Caco-2 (cell line): ENCODE measurements at places on chromosomes 13 and 19. TPM values are rescaled to one million over a fixed set of nuclear protein-coding genes. Genes with fewer than 3 reads are reported as not detected.
A peak's percentile ranks its signal among the peaks of the same experiment; 100 is the strongest.

The PCDH20 gene
- total RNA-seq, result not detected in 2 replicates

The CEACAM3 gene
- total RNA-seq, result not detected in 2 replicates

The GFY gene
- 0.25 TPM in 1 of 2 replicates, not detected in the other for total RNA-seq

The GIPR gene
- 2.6 and 4.6 TPM in 2 replicates for total RNA-seq

The SULT2B1 gene
- total RNA-seq, result 1.00 and 1.4 TPM in 2 replicates

The HSPB6 gene
- total RNA-seq, result 0.48 and 0.81 TPM in 2 replicates

The GNG7 gene
- 0.28 and 0.43 TPM in 2 replicates for total RNA-seq

GRCh38 chr13:24161010-24161775 is 673 bp downstream of the SPATA13 start:
- peak; percentile 50 for DNase-seq

- DNase-seq, result no peak
These were observed 990 bp downstream of the MYO9B start for GRCh38 chr19:17076543-17076991.

GRCh38 chr13:71603255-71603654 is 263.7 kb downstream of the DACH1 start:
- no peak for DNase-seq

DNA sequence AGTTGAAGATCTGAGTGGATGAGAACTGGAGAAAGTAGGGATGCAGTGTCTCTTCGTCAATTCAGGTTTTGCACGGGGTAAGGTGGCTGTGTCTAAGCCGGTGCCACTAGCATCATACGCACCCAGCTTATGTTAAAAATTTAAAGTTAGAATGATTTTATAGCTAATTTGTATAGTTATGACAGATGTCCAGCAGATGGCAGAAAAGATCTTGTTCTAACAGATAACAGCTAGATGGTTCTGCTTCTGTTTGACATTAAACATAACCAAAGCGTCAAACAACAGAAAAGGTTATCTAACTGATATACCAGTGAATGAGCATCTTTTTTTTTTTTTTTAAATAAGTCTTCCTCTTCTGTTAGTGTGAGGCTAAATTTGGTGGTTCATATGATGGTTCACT is 18.8 kb upstream of the EDDM13 start:
- DNase-seq, result peak; percentile 48

GRCh38 chr13:70080012-70080411 is 27.6 kb upstream of the ATXN8OS start:
- no peak for DNase-seq

- no peak for DNase-seq
These were observed 252.8 kb downstream of the B3GLCT start for GRCh38 chr13:31452525-31452924.

DNA sequence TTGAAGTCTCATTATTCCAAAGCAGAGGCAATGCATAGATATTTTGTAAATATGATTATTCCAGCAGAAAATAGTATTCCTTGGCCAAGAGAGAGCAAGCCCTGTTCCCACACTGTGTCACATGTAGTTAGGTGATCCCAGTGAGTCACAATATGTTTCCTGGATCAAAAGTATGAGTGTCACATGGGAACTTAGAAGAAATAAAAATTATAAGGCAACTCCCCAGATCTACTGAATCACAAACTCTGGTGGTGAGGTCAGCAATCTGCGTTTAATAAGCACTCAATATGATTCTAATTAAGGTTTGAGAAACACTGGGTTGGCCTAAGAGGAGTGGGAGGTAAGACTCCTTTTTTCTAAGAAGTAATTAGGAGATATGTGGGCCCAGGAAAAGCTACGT is 1504.5 kb upstream of the PCDH20 start:
- DNase-seq, result no peak

DNA sequence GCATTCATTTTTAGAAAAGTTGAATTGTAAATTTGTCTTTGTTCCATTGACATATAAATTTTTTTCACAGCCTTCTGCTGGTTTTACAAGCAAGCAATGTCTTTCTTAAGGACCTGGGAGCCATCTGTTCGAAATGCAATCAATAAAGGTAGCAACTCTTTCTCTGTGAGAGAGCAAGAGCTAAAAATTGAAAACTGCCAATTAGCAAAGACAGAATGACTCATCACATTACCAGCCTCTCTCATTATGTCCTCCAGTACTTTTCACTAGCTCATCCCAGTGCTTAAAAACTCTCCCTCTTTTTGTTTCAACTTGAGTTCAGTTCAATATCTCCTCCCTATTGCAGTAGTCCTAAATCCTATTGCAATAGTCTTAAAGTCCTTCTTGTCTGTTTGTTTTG is 760.7 kb upstream of the SLITRK6 start:
- DNase-seq, result no peak

DNA sequence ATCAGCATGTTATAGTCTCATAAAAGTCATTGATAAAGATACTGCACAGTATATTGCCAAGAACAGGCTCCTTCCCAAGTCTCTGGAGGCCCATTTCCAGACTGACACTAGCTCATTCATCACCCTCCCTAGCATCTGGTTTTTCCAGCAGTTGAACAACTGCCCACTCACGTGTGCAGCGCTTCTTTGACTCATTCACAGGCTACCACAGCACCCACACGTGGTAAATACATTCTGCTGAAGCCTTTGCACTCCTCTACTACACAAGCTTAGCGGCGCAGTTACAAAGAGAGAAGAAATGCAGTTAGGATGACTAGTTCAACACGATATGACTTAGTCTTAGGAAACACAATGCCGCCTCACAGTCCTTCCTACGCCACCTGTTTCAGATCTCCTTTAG is 87.7 kb downstream of the DOCK9 start:
- DNase-seq, result no peak

- peak; percentile 68 for DNase-seq
These were observed 16.4 kb upstream of the CYP2B6 start for GRCh38 chr19:40974633-40975037.

- DNase-seq, result no peak
These were observed 29.5 kb upstream of the POU2F2 start for GRCh38 chr19:42161616-42162263.

DNA sequence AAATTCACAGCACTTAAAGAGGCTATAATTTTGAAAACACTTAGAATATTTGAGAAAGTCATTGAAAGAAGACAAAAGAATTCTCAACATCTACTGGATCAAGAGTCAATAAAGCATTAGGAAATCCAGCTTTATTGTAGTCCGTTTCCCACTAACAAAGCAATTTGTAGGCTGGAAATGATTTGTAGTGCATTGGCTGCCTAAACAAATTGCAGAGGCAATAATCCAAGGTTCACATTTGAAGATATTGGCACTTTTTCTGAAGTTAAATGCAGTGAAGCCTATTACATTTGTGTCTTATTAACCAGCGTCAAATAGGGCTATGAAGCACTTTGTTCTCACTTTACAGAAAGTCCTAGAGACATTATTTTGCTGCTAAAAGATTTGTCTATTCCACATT is 848.1 kb upstream of the SLITRK1 start:
- DNase-seq, result no peak

DNA sequence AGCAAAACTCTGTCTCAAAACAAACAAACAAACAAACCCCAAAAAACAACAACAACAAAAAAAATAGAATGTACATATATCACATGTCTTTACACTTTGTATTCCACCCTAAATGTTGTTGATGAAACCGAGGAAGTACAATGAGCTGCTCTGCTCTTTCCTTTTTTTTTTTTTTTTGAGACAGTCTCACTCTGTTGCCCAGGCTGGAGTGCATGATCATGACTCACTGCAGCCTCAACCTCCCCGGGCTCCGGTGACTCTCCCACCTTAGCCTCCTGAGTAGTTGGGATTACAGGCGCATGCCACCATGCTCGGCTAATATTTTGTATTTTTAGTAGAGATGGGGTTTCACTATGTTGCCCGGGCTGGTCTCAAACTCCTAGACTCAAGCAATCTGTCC is 30.6 kb upstream of the LRP3 start:
- no peak for DNase-seq

- DNase-seq, result no peak
These were observed 167.0 kb downstream of the COG6 start for GRCh38 chr13:39822437-39822836.

DNA sequence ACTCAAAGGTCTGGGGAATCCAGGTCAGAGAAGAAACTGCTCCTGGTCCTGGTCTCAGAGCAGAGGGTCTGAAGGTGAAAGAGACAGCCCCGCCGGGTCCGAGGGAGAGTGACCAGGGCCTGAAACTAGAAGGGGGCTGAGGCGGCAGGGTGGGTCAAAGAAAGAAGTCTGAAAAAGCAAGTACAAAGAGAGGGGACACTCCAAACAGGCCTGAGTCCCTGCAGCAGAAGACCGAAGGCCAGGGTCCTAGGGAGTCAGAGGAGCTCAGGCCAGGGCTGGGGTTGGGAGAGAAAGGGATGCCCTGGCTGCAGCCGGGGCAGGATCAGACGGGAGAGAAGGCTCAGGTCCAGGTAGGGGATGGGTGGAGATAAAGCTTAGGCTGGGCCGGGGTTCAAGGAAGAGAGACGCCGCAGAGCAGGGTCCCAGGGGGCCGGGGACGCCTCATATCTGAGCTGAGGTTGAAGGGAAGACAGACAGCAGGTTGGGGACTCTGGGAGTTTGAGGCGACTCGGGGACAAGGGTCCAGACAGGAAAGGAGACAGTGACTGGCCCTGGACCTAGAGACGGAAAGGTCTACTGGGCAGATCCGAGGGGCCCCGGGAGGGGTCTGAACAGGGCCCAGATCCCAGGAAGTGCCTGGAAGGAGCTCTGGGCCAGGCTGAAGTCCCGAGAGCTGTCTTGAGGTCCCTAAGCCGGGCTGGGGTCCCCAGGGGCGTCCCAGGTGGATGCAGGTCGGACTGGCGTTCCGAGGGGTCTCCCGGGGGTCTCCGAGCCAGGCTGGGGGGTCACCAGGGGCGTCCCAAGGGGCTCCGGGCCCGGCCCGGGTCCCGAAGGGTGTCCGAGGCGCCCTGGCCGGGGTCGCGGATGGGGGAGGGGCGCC is 795 bp downstream of the MLLT1 start:
- DNase-seq, result peak; percentile 16

GRCh38 chr13:98220271-98220791 is 43.3 kb upstream of the RNF113B start:
- DNase-seq, result no peak

DNA sequence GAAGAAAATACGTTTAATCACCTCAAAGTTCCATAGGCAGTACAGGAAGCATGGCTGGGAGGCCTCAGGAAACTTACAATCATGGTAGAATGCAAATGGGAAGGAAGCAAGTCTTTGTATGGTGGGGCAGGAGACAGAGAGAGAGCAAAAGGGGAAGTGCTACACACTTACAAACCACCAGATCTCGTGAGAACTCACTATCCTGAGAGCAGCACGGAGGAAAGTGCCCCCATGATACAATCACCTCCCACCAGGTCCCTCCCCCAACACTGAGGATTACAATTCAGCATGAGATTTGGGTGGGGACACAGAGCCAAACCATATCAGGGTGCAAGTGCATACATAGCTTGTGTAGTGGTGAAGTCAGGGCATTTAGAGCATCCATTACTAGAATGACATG is 92.3 kb upstream of the ANKRD10 start:
- DNase-seq, result no peak

- no peak for DNase-seq
These were observed 14.4 kb downstream of the GRTP1 start for GRCh38 chr13:113349491-113349890.

GRCh38 chr19:9130965-9131364 is 4.2 kb upstream of the OR7G3 start:
- no peak for DNase-seq

DNA sequence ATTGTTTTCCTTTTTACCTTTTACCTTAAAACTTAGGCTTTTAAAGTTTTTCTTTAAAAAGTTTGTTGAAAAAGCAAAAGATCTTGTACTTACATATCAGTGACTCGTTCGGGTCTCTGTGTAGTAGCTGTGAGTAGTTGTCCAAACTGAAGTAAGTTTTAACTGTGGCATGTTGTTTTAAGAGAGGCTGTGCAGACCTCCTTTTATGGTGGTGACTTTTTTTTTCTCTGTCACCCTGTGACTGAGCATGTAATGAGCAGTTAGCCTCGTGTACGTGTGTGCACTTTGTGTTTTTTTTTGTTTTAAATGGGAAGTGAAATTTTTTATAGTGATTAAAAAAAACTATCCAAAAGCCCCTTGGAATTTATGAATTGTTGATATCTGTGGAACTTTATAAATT is at the start of gene GPR183:
Gene GPR183, minus strand, starts transcription at position 153 of the 400 bp plus-strand sequence. CDS start 11,254 bp downstream, outside the sequence.
- DNase-seq, result no peak

GRCh38 chr13:85538957-85539356 is 260.3 kb downstream of the SLITRK6 start:
- DNase-seq, result no peak

- DNase-seq, result no peak
These were observed at the start of gene TMEM238 for GRCh38 chr19:55384131-55384919. Gene TMEM238, minus strand, starts transcription at chr19:55384292. Its CDS starts 33 bp downstream, at chr19:55384259.

GRCh38 chr19:3208317-3209207 is 15.9 kb upstream of the CELF5 start:
- DNase-seq, result no peak
